ENCODE measurements at places on chromosomes 2 and 18.
A peak's percentile ranks its signal among the peaks of the same experiment; 100 is the strongest.

DNA sequence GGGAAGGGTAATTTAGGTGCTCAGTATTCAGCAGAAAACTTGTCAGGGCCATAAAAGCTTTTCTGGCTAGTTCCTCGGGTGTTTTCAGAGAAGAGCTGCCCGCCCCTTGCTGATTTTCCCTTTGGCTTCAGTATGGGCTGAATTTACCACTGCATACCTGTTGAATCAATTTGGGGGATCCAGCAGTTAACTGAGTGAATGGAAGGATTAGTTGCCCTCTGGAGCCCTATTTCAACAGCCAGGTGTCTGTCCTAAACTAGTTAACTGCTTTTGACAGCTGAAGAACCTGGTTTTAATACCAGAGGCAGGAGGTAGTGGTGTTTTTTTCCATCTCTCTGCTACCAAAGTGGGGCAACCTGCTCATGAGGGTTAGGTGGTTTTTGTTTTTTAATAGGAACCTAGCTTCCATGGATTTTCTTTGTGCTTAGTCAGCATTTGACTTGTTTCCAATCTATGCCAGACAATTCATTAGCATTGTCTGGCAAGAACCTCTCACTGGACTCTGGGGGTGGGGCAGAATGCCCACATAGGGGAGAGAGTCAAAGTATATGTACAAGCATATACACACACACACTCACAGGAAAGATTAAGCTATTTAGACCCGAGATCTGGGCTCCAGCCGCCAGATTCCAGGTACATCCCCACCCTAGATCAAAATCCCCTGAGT, 166.5 kb upstream of the SIX3 start:
- DNase-seq, result no peak

- no peak for DNase-seq
These were observed 359 bp downstream of the TGFBRAP1 start for GRCh38 chr2:105329197-105329554.

- DNase-seq, result no peak
These were observed 324.5 kb upstream of the EPHA4 start for GRCh38 chr2:221896505-221897151.

DNA sequence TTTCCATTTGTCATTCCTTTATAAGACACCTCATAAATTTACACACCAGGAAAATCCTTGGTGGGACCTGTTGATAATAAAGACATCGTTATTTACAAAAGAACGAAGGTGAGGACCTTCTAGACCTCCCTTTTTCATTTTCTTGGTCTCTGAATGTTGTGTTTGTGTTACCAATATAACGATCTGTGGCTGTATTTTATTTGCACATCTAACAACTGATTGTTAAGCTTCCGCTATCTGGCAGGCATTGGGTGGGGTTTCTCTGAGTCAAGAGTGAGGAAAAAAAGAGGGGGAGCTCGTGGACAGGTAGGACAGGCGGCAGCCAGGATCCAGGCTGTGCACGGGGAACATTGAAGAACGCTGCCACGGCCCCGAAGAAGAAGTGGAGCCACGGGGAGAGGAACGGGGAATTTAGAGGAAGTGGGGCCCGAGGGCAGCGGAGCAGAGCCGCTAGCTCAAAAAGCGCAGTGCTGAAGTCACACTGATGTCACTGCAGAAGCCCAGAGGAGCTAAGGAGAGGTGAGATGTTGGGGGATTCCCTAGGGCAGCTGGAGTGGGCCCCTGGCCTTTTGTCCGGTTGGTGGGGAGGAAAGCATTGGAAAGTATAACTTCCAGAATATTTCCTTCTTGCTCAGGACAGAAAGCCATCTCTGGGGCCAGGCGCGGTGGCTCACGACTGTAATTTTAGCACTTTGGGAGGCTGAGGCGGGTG, 20.9 kb upstream of the DNMT3A start:
- DNase-seq, result peak; percentile 82

DNA sequence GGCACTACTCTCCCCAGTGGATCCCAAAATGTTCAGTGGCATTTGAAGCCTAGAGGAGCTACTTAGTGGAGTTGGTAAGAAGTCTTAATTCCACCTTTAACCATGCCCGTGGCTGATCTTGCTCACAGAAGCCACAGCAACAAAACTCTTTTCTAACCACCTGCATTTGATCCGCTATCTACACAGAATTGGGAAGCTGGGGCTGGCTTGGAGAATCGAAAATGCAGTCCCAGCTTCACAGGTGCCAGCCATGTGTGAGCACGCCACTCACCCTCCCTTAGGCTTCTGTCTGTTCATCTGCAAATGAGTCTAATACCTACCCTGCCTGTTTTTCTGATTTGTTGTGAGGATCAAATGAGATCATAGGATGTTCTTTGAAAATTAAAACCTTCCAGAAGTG, 182.6 kb downstream of the BCL11A start:
- DNase-seq, result no peak
